Stimulated activated CD4-positive, alpha-beta T cell treated with anti-CD3 and anti-CD28 coated beads, Interleukin-2, amount 100 ng/mL, for 24 hours (primary cell): ENCODE measurements at places on chromosomes 1 and 21.
A peak's percentile ranks its signal among the peaks of the same experiment; 100 is the strongest.

- DNase-seq: no peak
Measured at GRCh38 chr1:198480876-198481275, 59.6 kb downstream of the ATP6V1G3 start.

GRCh38 chr1:80448081-80448480 lies 1352.7 kb upstream of the ADGRL2 start:
- DNase-seq: no peak

- DNase-seq: no peak
Measured at GRCh38 chr1:232844791-232845190, 39.6 kb downstream of the MAP10 start.

- no peak for DNase-seq
Measured at GRCh38 chr1:17513131-17513530, 26.4 kb upstream of the ARHGEF10L start.

DNA sequence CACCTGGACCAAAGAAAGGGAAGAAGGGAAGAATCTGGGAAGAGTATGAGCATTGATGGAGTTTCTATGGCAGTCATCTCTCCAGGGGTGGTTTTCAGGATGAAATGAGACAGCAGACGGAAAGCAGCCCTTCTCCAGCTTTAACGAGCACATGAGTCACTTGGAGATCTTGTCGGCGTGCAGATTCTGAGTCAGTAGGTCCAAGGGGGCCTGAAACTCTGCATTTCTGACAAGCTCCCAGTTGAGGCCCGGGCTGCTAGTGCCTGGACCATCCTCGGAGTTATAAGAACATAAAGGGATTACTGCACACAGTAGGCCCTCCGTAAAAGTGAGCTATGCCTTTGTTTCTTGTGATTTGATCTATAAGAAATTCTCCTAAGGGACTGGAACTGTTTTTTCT lies 17.6 kb downstream of the HSPG2 start:
- no peak for DNase-seq

DNA sequence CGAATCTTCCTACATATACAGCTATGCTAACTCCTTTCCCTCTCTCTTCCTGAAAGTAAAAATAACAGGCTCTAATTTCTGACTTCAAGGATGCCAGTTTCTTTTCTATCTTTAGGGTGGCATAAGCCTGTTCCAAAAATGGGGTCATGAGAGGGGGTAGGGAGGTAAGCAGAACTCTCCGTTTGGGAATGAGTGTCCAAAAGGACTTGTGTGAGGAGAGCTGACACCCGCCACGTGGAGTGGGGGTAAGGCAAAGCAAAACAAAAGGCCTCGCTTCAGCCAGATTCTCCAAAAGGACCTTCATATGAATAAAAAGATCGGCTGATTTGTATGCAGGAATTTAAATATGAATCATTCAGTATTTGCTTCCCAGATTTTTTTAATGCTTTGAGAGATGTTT lies 28.6 kb downstream of the PLPPR4 start:
- DNase-seq: no peak

DNA sequence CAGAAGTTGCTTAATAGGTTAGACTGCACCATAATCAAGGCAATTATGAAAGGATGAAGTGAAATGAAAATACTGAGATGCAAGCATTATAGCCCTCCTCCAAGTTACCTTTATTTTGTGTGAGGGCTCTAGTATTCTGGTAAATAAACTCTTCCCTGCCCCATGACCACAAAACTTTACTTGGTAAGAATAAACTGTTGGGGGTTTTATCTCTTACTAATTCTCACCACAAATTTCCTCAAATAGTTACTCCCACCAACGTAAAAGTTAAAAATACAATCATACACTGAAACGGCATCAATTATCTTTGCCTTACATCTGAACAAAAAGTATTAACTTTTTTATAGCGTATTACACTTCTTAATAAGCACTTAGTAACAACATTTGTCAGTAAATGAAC lies 29.5 kb downstream of the C21orf91 start:
- DNase-seq: no peak

- no peak for DNase-seq
Measured at GRCh38 chr1:82185084-82185483, 384.4 kb downstream of the ADGRL2 start.

- DNase-seq: no peak
Measured at GRCh38 chr1:175900171-175900570, 156.8 kb upstream of the TNR start.

DNA sequence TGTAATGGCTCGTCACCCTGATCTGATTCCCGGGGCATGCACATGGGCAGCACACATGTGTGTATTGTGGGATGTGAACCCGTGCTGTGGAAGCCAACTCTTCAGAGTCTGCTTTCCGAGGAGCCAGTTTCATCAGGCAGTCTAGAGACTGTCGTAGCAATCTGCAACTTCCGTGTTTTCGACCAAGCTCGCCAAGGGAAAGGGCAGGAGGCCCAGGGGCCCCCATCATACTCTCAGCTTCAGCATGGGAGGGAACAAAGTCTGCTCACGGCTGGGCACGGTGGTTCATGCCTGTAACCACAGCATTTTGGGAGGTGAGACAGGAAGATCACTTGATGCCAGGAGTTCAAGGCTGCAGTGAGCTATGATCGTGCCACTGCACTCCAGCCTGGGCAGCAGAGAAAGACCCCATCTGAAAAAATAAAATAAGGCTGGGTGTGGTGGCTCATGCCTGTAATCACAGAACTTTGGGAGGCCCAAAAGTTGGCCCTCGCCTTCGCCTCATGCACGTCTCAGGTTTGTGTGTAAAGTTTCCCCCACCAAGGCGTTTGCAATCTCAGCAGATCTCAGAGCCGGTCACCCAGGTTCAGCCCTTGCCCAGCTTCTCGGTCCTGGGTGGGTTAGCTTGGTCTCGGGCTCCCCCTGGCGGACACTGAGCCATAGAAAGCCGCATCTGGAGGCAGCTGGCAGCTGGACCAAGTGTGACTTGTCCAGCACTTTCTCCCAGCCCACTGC lies 48.5 kb upstream of the SLC25A33 start:
- DNase-seq: peak; percentile 91

DNA sequence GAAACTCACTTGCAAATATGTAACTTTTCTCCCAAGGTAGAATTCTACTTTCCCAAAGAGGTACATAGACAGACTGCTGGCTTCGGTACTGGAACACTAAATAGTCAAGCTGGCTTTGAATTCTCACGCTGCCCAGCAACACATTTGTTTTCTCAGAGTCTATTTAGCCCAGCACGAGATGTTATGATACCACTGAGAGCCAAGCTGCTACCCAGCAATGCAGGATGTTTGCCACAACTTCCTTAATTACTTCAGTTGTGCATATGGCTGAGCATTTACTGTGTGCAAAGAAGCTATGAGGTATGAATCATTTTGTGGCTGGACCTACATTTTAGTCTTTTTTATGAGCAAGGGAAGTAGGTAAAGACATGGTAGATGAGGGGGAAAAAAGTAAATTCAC lies 793.2 kb downstream of the PLA2G4A start:
- DNase-seq: no peak

- no peak for DNase-seq
Measured at GRCh38 chr1:97634758-97635157, 286.1 kb downstream of the DPYD start.

GRCh38 chr1:97163591-97164275 lies 442.1 kb downstream of the PTBP2 start:
- no peak for DNase-seq

- DNase-seq: no peak
Measured at GRCh38 chr1:107555578-107555977, 409.4 kb downstream of the VAV3 start.

GRCh38 chr21:25457411-25457810 lies 149.9 kb downstream of the MRPL39 start:
- no peak for DNase-seq

DNA sequence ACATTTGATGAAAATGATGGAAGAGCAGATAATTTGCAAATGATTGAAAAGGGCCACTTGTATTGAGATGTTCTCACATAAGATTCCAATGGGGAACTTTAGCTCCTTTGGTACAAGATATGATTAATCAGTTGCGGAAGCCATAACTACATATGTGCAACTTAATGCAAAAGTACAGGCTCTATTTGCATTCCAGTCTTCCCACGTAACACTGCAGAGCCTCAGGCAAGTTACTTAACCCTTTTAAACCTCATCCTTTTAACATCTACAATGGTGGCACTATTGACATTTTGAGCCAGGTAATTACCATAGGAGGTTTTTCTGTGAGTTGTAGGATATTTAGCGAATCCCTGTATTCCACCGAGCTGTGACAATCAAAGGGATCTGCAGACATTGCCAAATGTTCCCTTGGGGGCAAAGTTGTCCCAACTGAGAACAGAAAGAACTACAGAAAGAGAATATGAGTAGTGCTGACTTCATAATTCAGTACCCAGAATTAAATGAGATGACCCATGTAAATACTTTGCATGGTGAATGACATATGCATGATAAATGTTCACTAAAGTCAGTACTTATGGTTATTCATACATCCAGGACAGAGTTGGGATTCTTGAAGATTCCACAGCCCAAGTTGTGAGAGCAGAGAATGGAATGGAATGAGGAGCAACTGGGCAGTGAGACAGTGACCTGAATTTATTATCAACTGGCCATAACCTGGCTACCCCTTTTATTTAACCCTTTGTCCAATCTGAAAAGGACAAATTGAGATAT lies 62.6 kb downstream of the SPAG17 start:
- no peak for DNase-seq

- no peak for DNase-seq
Measured at GRCh38 chr1:162357681-162358266, 18.9 kb downstream of the SPATA46 start.

- DNase-seq: no peak
Measured at GRCh38 chr21:31795992-31796391, 64.1 kb upstream of the SCAF4 start.

DNA sequence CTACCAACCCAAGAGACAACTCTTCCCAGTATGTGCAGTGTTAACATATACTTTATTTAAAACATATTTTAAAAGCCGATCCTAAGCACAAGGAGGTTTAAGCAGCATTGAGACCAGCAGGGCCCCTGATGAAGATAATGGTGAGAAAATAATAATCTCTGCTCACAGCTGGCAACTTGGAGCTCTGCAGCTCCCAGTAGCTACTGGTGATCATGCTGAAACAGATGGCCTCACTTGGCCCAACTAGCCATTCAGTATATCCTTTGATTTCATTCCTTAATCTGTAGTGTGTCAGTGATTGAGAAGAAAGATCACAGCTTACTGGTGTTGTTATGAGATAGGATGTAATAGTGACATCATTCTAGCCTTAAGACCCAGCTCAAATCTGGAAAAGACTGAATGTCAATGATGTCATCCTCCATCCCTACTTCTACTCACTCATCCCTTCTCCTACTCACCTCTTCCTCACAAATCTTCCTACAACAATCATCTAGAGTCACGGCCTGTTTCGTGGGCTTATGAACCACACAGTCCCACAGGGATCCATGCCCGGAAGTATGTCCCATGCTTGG lies 817.9 kb downstream of the PLA2G4A start:
- DNase-seq: no peak

- no peak for DNase-seq
Measured at GRCh38 chr1:235022341-235022980, 106.2 kb downstream of the TOMM20 start.

GRCh38 chr1:209335178-209335577 lies 248.3 kb upstream of the CAMK1G start:
- no peak for DNase-seq

- DNase-seq: no peak
Measured at GRCh38 chr1:221727146-221728036, 14.5 kb downstream of the DUSP10 start.

- DNase-seq: no peak
Measured at GRCh38 chr1:223702735-223703667, 9.3 kb upstream of the CAPN2 start.

GRCh38 chr21:41815652-41816582 lies 49.1 kb upstream of the RIPK4 start:
- no peak for DNase-seq

DNA sequence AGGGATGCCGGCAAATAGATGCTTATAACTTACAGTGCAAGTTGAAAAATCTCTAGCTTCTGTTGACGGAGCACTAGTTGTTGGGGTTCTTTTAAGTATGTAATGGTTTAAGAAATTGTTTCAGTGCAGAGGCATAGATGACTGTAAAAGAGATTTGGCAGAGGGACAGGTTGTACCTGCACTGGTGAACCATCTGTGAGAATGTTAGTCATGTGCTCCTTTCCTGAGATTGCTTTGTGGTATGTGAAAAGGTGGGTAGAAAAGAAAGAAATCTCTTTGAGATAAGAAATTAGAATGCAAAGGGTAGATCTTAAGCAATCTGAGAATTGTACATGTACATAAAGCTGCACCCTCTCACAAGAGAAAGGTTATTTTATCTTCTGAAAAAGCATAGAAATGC lies 19.4 kb downstream of the ZBTB37 start:
- no peak for DNase-seq

- no peak for DNase-seq
Measured at GRCh38 chr1:57532299-57532698, 108.4 kb upstream of the DAB1 start.

DNA sequence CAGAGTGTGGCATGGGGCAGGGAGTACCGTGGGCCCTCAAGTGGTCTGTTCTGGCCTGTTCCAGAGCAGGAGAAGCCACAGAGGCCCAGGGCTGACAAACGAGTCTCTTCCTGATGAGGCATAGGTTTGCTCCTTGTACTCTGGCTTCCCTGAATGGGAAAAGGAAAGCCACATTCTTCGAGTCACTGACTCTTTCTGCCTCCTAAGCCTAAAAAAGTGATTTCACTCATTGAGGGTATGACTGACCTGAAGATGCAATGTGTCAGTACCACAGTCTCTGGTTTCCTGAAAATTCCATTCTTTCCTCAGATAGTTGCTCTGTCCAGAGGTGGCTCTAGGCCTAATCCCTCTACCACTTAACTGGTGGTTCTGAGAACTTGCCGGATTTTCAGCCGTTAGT lies 92.3 kb downstream of the KCNN3 start:
- no peak for DNase-seq

GRCh38 chr1:47814612-47815395 lies 182.4 kb downstream of the TRABD2B start:
- DNase-seq: no peak
